ENCODE measurements at places on chromosomes 13 and 19.

- DNase-seq = no peak
Measured at GRCh38 chr19:47657719-47658118, 48.8 kb downstream of the BICRA start.

DNA sequence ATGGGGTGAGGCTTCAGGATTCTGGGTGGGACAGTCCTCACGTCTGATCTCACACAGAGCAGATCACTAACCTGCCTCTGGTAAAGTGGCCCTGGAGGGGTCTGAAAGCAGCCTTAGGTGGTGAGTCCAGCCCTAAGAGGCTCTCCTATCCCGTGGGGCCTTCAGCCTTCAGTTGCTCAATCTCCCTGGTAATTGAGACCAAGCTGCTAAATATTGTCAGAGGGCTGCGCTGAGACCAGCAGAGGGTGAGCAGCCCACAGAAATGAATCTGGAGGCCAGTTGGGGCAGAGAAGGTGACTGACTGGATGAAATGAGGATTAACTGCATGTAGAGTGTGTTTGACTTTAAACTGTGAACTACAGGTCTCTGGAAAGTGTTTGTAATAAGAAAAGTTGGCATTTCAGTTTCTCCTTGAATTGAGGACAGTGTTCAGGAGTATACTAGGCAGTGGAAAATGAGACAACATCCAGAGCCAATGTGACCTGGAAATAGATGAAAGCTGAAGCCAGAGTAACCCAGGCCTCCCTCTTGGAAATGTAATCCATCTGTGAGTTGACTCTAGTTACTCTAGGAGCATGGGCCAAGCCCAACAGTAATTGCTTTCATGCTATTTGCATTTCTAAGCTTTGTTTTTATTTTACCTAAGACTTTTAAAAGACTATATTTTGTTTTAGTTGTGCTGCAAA lies 14.3 kb upstream of the HSPH1 start:
- no peak for DNase-seq

DNA sequence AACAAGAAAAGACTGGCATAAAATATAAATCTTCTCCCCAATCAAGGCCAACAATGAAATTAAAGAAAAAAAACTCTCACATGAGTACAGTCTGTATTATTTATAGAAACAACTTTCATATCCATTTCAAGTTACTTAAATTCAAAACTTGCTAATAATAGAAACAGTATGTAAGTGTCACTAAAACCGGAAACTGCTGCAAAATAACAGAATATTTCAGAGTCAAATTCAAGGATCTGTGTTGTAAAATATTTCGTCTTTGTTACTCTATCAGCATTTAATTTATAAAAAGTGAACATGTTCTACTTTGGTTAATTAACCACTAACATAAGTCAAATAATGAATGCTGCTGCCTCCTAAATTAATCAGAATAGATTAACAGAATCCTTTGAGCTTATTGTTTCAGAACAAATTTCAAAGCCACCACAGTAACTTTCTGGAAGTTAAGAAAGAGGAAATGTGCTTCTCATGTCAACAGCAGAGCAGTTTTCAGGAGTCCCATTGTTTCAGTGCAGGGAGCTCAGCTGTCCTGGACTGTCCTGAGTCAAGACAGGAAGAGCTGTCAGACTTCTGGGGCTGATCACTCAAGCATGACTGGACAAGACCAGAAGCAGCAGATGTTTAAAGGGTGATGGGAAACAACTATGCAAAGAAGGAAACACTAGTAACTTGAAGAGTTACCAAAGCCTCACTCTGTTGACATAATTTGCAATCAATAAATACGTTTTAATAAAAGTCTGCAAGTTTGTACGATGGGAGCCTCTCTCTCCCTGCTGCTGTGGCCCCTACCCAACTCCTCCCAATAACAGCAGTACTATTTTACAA lies 76.9 kb downstream of the FOXO1 start:
- DNase-seq = peak; percentile 50

- DNase-seq = no peak
Measured at GRCh38 chr19:13790354-13790753, 4.9 kb upstream of the ZSWIM4 start.

DNA sequence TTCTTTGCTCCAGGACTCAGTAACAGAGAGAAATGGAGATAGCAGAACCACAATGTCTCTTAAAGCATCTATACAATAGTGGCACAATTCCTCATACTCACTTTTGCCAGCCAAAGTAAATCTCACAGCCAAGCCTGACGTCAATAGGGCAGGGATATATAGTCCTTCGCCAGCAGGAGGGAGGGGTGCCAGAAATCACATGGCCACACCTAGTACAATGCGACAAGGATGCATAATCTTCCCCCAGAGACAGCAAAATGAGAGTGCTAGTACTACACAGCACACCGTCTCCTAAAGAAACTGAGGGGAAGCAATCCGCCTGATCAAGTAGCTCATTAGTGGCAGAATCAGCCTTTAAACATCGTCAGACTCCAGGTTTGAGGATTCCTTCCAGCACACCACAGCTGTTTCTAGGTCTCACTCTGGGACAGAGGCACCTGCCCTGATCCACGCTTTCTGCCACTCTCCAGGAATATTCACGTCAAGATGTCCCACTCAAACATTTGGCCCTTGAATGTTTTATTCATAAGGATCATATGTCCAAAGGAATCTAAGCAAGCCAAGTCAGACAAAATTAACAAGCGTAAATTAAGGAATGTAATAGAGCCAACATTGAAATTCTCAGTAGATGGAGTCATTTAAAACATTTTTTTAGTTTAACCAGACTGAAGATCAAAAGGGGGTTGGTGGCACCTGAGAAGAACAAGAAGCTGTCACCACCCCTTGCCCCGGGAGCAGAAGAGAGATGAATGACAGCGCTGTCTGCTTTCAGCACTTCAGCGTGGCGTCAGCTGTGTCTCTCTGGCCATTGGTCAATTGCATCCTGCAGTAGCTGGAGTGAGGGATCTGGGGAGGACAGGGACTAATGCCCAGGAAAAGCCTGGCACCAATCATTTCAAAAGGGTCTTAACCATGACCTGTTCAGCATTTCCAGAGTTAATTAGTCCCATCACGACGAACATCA lies 63.5 kb upstream of the SERP2 start:
- DNase-seq = no peak

DNA sequence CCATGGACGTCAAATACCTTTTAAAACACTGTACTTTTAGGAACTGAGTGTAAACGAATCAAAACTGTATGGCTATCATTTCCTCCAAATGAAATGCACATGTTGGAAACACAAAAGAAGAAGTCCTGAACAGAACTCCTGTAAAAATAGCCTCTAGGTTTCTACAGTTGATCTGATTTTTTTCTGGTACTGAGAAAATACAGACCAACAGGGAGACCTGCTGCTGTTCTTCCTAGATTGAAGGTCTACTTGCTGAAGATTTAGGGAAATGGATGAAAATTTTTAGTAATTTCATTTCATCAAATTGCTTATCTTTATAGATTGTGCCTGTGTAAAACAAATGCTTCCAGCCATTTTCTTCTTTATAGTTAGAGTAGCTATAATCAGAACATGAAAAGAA lies 520.4 kb downstream of the SLITRK6 start:
- DNase-seq = no peak
